ENCODE measurements at places on chromosomes 5 and 9.

DNA sequence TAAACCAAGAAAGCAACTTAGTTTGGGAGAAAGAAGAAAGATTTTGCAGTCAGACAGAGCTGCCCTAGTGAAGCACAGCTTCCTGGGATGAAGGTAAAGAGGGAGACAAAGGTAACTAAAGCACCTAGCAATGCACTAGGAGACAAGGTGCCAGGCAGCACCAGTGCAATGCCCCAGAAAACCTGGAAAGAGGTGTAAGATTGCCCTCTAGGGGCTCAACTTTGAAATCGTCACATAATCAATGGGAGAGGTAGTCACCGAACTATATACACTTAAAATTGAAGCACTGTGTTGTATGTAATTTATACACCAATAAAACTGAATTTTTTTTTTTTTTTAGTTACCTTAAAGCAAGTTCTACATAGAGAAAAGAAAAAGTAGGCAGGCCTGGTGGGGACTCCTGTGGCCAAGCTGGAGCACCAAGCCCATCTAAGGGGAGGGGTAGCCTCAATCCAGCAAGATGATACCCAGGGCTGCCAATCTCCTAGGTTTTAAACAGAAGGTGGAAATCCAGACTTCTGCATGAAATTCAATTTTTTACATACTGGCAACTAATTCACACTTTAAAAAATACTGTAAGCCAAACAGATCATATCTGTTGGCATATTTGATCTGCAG, 48.2 kb downstream of the CDK5RAP2 start:
- DNase-seq = no peak

- DNase-seq = no peak
Observed at GRCh38 chr9:125633116-125633745, 73.8 kb downstream of the MAPKAP1 start.

GRCh38 chr5:83440826-83441225, 30.7 kb upstream of the VCAN start:
- no peak for DNase-seq

DNA sequence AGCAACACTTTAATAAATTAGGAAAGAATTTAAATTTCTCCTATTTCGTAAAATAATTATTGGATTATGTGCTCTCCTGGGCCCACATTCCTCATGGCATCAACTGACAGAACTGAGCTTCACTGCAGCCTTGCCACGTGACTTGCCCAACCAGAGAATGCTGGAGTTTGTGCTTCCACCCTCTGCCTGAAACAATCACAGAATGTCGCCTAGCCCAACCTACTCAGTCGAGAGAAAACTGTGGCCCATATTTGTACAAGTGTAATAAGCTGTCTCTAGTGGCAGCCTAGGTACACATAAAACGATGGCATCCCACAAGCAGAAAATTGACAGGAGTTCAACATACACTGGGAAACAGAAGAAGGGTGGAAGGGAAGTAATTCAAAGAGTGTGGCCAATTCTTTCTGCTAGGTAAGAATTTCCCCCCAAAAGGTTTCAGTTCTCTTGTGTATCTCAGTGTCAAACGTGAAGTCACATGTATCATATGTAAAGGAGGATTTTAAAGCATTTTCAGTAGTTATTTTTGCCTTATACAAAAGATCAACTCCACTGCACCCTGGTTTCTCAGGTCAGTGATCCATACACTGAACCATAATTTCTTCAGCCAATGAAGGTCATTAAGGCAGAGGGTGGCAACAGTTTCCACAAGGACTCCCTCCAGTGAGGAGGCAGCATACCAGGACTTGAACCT, 41.7 kb downstream of the ZNF608 start:
- no peak for DNase-seq

GRCh38 chr9:85716031-85716877, 25.5 kb downstream of the AGTPBP1 start:
- DNase-seq = no peak

GRCh38 chr5:104347119-104347708, 784.6 kb upstream of the NUDT12 start:
- no peak for DNase-seq

DNA sequence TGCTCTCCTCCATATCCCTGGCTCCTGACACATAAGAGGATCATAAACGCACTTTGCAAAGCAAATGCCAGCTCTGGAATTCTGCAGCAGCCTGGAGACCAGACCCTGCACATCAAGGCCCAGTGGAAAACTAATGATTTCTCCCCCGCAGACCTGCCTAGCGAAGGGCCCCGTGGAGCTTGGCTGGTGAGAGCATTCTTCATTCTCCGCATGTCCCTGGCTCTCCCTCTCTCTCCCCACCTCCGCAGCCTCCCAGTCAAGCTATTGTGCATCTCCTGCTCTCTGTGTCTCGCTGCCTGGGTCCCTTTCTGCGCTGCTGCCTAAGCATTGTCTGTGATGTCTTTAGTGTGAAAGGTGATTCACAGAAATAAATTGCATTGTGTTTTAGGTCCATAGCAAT, 46.7 kb downstream of the GRIA1 start:
- no peak for DNase-seq

DNA sequence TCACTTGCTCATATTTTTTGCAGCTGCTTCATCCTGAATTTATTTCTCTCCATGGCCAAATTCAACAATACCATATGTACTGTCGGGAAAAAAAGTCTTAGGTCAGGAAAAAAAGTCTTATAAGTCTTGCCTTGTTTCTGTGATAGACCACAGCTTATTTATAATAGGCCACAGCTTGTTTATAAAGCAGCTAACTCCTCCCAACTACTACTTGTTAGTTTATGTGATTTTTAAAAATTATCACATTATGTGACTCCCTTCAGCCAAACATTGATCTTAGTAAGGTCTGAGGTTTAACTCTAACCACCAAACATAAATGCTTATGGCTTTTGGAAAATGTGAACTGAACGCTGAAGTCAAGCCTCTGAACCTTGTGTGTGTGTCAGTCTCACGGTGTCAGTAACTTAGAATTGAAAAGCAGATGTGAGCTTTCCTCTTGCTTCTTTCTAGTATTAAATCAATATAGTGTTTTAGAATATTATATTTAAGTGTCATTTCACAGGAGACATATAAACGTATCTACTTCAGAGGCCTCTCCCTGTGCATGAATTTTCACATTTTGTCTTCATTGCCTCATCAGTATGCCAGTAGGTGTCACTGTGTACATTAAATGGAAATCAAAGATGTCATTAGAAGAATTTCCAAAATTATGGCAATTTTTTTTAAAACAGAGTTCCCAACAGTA, 51.3 kb downstream of the SNX24 start:
- no peak for DNase-seq

DNA sequence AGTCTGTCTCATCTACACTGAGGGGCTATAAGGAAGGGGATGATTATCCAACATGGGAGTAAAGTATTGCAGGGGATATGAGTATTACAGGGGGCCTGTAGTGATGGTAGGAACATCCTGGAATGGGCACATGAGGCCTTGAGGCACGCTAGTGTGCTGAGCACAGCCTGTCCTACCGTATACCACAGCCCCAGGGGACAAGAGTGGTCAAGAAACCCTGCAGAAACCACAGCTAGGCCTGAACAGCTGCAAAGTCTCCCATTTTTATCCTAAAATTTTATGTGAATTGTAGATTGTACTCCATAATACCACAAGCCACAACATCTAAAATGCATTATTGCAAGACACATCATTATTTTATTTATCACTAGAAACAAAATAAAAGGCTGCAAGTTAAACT, 136.3 kb upstream of the ASTN2 start:
- DNase-seq = no peak

DNA sequence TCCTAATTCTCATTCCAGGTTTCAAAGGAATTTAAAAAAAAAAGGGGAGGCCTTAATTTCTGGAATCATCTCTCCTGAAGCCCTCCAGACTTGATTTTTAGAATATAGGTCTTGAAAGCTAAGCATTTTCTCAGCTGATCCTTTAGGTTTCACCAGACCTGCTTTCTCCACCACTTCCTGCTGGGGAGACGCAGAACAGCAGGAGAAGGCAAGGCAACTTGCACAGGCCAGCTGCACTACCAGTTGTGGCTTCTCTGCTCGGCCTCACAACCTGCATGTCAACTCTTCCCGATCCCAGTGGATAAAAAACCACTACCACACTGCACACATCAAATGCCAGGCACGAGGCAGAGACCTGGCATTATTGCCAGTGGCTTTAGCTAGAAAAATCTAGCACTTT, 119.8 kb downstream of the SIL1 start:
- DNase-seq = no peak

DNA sequence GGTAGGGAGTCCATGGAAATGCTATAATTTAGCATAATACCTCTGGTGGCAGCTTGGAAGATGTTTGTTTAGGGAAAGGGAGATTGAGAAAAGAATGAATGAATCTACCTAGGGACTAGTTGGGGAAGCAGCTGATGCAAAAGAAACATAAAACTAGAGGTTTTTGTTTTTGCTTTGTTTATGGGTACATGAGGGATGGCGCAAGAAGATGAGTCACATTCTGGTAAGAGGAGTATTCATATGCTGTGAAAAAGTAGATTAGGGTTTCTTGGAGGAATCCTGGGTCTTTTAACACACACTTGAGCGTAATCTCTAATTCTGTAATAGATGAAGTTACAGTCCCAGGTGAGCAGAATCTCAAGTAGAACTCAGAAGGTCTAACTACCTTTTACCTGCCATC, 17.1 kb downstream of the C9orf43 start:
- no peak for DNase-seq

GRCh38 chr9:136003411-136004218, 42.4 kb upstream of the UBAC1 start:
- DNase-seq = no peak

DNA sequence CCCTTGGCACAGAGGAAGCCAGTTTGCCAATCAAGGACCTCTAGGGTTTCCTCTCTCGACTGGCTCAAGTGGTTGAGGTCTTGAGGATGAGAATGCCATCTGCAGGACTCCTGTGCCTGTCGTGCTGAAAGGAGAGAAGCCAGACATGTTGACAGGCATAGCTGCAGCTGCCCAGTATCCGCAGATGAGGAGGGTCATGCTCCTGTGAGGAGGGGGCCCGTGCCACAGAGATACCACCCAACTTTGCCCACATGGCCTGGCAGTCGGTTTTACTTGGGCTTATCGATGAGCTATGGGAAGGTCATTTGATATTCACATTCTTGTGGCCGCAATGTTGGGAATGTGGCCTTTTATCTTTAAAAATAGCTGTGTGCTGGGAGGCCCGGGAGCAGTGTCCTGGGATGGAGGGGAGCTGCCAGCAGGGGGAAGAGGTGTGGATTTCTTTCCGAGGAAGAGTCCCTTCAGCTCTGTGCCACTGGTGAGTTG, 17.4 kb downstream of the FRMPD1 start:
- no peak for DNase-seq

- no peak for DNase-seq
Observed at GRCh38 chr5:18375641-18376040, 741.4 kb downstream of the TAF11L14 start.

DNA sequence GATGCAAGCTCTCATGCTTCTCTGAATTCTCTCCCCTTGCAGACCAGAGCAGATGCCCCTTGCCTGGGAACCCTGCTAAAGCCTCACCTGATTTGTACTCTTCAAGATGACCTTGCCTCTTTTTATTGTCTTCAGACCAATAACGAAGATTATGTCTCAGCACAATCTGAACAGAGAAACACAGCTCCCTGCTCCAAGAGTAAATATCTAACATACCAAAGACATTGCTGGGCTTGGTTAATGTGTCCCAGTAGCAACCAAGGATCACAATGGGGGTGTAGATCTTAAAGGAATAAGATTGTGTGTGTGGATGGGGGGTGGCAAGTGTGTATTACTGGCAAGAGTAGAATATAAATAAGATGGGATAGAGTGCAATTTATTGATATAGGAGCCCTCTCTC, 67.6 kb upstream of the LHFPL2 start:
- no peak for DNase-seq

DNA sequence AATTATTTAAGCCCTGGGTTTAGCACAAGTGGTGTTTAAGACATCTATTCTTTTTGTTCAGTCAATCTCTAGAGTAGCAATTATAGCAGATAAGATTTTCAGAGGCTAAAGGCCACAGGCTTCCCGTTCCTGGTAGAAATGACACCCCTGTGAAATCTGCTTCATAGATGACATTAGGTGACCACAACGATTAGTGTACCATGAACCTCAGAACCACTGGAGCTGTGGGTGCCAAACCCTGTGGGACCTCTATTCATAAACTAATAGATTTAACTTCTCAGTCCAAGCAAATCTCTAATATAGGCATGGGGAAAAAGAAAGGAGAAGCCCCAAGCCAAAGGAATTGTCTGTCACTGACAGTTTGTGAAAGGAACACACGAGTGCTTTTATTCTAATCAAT, 207.4 kb downstream of the ARRDC3 start:
- DNase-seq = no peak

GRCh38 chr5:159786901-159787691, 129.2 kb upstream of the ADRA1B start:
- DNase-seq = no peak

- no peak for DNase-seq
Observed at GRCh38 chr9:88464851-88465250, 70.1 kb upstream of the NXNL2 start.

DNA sequence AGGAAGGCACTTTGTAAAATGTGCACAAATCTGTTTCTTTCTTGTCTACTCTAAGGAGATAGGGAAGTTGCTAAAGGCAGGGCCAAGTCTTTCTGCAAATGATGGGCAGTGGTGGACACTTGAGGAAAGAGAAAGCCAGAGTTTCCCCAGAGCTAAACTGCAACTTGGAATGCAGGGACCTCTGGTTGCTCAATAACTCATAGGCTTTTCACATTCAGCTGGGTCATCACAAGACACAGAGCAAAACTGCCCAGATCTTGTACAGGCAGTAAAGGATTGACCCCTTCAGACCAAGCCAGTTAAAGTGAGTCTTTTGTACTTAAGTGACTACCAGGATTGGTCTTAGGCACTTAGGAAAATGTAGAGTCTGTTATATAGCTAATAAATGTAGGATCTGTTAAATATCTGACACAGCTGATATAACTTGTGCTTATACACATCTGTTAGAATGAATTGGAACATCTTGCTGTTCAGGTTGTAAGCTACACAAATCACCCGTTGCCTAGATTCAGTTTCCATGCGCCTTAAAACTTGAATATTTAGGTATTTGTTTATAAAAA, 13.5 kb upstream of the AGXT2 start:
- DNase-seq = no peak

- no peak for DNase-seq
Observed at GRCh38 chr5:54529565-54529964, 12.0 kb downstream of the SNX18 start.

DNA sequence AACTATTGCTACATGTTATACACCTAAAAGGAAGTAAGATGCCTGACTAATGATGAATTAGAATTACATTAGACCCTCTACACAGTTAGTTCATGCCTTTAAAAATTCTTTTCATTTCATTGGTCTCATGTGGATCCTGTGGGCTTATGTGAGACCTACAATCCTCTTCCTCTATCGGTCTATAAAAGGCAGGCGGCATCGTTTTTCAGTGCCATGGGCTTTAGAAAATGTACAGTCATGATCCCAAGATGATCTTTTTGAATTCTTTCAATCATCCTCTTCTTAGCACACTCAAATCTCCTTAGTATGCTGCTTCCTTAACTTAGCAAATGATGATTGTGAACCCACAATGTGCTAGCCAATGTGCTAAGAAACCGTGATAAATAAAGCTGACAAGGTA, 193.9 kb downstream of the ZNF608 start:
- DNase-seq = no peak

GRCh38 chr5:135592312-135593045, 13.7 kb upstream of the CXCL14 start:
- DNase-seq = no peak

Data from progenitor cell of endocrine pancreas (in vitro differentiated cells).